ENCODE measurements at places on chromosomes 4 and X.

DNA sequence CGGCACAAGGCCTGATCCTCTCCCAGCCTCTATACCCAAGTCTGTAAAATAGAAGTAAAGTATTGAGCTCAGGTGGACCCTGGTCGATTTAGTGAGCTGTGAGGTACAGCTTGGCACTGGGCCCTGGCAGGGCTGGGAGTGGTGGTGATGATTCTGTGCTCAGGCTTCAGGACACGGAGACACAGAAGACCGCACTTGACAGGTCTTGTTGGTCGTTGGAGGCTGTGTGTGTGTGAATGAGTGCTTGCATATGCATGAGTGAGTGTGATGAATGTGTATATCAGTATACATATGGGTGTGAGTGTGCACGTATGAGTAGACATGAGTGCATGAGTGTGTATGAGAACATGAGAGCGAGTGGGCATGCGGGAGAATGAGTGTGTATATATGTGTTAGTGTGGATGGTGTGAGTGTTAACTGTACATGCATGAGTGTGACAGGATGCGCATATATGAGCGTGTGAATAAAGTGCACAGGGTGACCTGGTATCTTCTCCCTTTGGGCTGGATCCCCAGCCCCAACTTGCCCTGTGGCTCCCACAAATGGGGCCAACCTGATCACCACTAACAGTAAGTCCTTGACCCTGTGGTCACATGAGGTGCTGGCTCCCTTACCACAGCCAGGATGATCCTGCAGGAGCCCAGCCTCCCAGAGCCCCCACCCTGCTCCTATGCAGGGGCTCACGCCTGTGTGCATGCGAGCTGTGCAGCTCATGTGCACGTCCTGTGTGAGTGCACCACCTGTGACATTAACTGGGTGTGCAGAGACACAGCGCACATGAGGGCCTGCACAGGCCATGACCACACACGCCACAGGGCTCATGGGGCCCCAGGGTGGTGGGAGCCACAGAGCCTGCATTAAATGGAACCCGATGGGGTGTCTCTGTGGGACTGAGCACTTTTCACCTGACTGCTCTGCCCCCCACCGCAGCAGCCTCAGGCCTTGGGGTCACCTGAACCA lies 20.8 kb downstream of the SH3BP2 start:
- no peak for DNase-seq

GRCh38 chr4:166257891-166258290 lies 384.9 kb downstream of the TLL1 start:
- DNase-seq = no peak

- DNase-seq = no peak
Measured at GRCh38 chr4:55186123-55186522, 60.7 kb upstream of the KDR start.

DNA sequence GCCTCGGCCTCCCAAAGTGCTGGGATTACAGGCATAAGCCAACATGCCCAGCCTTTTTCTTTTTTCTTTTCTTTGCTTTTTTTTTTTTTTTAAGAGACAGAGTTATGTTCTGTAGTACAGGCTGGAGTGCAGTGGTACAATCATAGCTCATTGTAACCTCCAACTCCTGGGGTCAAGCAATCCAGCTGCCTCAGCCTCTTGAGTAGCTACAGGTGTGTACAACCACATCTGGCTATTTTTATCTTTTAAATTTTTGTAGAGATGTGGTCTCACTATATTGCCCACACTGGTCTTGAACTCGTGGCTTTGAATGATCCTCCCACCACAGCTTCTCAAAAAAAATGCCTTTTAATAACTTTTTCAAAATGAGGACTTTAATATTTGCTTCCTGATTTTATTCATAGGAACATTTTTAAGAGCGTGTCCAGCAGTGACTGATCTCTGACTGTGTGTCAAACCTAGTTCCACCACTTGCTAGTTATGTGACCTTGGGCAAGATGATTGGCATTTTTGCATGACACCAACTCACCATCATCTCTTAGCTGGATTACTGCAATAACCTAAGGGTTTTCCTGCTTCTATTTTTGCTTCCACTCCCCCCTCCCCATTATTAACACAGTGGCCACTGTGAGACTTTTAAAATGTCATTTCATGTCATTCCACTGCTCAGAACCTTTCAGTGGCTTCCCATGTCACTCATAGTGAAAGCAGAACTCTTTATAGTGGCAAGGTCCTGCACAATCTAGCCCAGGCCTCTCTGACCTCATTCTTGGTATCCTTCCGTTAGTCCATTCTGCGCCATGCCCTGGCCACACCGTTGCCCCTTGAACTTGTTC lies 4.5 kb upstream of the TNIP3 start:
- DNase-seq = no peak

DNA sequence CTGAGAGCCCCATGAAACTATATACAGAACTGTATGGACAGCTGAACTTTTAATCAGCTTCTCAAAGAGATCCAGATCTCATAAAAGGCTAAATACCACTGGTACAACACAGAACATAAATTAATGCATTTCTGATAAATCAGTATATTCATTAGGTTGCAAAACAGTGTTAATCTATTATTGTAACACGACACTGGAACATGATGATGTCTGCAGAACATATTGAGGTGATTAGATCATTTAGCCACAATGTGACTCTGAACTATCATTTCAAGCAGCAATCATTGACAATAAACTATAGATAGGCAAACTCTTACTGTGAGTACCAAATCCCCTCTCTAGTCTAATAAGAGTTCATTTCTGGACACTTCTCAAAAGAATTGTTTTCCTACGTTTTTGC lies 50.3 kb downstream of the GASK1B start:
- no peak for DNase-seq

DNA sequence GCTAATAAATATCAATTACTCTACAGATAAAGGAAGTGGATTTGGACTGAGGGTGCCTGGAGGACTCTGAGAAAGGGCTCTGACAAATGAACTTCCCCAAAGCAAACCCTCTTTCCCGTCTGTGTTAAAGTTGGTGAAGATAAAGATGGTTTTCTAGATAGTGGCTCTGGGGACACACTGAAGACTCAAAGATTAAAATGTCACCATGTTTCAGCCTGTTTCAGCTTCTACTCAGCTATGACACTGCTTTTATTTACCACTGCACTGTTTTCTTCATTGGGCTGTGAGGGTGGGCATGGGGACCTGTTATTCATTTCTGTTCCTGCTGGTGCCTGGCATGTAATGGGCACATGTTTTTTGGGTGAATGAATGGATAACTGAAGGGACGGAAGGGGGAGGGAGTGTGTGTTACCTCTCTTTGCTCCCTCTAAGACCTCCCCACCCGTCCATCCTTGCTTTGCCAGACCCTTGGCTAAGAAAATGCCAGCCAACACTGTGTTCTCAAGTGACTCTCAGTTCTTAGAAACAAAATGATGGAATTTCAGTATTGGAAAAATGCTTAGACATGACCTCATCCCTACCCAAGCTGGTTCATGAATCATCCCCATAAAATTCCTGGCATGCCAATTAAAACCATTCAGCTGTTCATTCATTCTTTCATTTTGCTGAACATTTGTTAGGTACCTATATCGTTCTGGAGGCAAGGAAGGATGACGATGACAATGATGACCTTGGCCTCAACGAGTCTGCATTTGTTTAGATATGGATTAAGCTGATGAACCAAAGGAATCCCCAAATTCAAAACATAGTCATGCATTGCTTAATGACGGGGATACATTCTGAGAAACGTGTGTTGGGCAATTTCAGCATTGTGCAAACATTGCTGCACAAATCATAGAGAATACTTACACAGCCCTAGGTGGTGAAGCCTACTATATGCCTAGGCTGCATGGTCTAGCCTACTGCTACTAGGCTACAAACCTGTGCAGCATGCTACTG lies 13.4 kb upstream of the STK32B start:
- DNase-seq = no peak

GRCh38 chr4:15636818-15637217 lies 18.3 kb downstream of the FBXL5 start:
- no peak for DNase-seq

DNA sequence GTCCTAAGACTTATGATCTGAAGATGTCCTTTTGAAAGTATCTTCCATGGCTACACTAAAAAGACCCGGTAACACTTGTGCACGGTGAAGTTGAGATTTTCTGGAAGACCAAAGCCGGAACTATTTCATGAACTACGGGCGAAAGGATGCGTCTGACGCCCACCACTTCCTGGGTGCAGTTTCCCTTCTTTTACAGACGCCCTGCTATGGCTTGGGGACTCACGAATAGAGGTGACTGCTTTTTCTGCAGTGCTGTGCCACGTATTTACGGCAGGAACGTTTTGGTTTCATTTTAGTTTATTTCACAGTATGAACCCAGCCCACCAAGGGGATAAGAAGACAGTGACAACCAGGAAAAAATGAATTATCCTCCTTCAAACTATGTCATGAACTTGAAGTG lies 180.4 kb downstream of the AFAP1 start:
- DNase-seq = peak; percentile 55

DNA sequence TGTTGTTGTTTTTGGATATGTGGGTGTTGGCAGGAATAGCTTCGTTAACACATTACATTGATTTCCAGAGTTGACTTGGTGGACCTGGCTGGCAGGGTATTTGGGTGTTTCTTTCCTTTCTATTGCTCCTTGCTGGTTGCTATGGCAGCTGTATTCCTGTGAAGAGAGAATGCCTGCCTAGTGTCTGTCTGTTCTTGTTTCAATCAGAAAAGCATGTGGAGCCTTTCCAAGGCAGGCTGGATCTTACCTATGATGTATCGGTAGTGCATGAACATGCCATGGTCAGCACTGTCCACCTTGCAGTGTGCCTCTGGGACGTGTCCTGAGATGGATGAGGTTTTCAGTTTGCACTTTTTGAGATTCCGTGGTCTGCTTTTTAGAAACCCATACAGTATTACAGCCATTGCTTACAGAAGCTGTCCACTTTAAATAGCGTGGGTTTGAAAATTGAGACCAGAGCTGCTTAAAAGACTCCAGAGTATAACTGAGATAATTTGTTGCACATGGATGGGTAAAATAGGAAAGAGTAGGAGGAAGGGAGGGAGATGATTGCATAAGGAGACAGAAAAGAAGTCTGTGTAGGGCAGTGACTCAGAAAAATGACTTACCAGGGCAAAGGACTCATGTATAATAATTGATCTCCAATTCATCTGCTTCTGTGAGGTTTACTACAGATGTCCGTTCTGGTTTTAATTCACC lies 20.0 kb upstream of the AADAT start:
- DNase-seq = no peak

DNA sequence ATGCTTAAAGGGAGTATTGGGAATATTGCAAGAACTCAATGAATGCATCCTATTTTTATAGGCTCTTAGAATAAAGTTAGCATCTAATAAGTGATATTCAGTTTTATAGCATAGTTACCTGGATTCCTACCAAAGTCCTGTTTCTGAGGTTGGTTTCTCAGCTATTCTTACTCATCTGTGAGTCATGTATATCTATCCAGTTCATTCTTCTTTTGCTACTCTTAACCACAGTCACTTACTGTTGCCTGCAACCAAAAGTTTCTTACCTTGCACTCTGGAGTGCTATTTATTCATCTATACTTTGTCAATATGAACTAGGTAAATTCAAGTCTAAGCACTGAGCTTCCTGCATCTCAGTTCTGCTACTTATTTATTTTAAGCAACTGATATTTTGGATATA lies 322.5 kb downstream of the HS3ST1 start:
- DNase-seq = no peak

DNA sequence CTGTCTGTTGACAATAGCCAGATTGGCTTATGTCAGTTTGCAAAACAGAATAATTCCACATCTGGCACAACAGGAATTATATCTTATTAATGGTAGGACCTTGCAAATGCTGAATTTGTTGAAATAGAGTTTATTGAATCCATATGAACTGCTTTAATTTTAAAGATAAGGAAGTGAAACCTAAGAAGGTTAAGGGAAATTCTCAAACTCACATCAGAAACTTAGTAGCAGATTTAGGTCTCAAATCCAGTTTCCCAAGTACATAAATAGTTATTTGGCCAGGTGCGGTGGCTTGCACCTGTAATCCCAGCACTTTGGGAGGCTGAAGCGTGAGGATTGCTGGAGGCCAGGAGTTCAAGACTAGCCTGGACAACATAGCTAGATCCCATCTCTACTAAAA lies 117.1 kb downstream of the HNRNPD start:
- no peak for DNase-seq

GRCh38 chr4:155383541-155383940 lies 6.8 kb upstream of the MAP9 start:
- DNase-seq = no peak

GRCh38 chr4:151202851-151203455 lies 74.0 kb upstream of the PRSS48 start:
- DNase-seq = no peak

DNA sequence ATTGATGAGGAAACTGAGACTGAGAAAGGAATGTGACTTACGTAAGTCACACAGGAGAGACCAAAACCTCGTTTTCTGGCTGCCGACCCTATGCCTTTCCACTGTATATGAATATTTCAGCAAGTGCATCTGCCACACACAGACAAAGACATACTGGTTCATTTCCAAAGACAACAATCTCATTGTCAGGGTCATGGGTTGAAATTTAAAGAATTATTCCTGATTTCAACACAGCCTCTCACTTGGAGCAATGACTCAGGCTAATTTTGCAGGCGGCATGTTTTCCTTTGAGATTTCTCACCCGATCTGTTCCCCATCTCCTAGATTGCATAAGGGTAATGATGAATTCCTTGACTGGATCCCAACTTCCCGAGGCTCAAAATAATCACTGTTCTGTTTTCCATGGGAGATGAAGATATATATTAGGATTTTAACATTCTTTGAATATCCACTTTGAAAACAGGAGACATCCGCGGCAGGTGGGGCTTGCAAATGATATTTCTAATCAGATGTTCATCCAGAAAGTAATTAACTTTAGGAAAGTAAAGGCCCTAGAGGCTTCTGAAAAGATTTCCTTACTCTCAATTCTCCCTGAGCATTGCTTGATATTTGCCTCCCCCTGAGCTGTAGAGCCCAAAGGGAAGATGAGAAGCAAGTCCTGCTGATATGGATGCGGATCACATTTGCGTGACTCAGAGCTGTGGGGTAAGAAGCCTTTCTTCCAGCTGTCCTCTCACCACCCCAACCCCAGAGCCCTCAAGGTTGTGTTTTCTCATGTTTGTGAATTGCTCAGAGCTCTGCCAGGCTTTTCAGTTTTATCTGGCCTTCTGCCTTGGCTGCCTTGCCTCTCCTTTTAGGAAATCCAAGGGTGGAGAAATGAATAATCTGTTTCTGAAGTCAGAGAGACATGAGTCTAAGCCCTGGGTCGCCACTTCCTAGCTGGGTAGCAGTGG lies 361.1 kb upstream of the BOD1L1 start:
- no peak for DNase-seq

- no peak for DNase-seq
Measured at GRCh38 chrX:9525511-9526248, 60.8 kb downstream of the TBL1X start.

GRCh38 chr4:52987392-52988056 lies 125.4 kb downstream of the RASL11B start:
- no peak for DNase-seq

- no peak for DNase-seq
Measured at GRCh38 chr4:4871242-4871572, 11.7 kb downstream of the MSX1 start.

GRCh38 chr4:170386511-170386910 lies 296.8 kb upstream of the AADAT start:
- no peak for DNase-seq

- no peak for DNase-seq
Measured at GRCh38 chr4:33133723-33134122, 2413.6 kb downstream of the PCDH7 start.

GRCh38 chrX:42472727-42473126 lies 305.2 kb downstream of the PPP1R2C start:
- DNase-seq = no peak
